GM23248 (cell line): ENCODE measurements at places on chromosomes 11 and 22. TPM values are rescaled to one million over a fixed set of nuclear protein-coding genes. Genes with fewer than 3 reads are reported as not detected.

GRCh38 chr22:44362249-44363012, 49.7 kb upstream of the SHISAL1 start:
- H3K27ac ChIP-seq: peak overlapping the region; percentile 86
- DNase-seq: no peak
- no peak overlapping the region for H3K4me3 ChIP-seq
- H3K27me3 ChIP-seq: no peaks in the 10 kb centered on the region
- H3K4me1 ChIP-seq: peaks cover 32% of the 10 kb centered on the region

- H3K36me3 ChIP-seq: no peaks in the 10 kb centered on the region
- H3K27ac ChIP-seq: no peak overlapping the region
- H3K4me3 ChIP-seq: no peak overlapping the region
- H3K4me1 ChIP-seq: no peaks in the 10 kb centered on the region
Measured at GRCh38 chr22:43270314-43270908, 72.8 kb downstream of the SCUBE1 start.

- no peaks in the 10 kb centered on the region for H3K36me3 ChIP-seq
- no peak for DNase-seq
- no peak overlapping the region for H3K27ac ChIP-seq
- no peaks in the 10 kb centered on the region for H3K27me3 ChIP-seq
Measured at GRCh38 chr11:60950024-60950423, 2.0 kb downstream of the SLC15A3 start.

DNA sequence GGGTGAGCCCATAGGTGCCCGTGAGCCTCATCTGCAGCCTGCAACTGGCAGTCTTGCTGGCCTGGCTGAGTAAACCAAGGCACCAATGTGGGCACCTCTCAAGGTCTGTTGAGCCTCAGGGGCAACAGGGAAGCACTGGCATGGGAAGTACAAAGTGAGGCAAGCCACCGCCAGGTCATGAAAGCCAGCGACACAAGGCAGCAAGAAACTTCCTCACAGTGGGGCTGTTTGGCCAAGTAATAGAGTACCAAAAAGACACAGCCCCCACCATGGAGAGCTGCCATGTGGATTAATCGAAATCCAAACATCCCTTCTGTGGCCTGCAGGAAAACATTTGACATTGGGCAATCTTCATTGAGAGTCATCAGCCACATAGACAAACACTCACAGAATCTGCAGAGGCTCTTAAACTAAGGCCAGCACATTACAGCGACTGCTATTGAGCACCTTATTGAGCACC, 43.6 kb upstream of the FIBIN start:
- peaks cover 55% of the 10 kb centered on the region for H3K4me1 ChIP-seq
- H3K27ac ChIP-seq: peak overlapping the region; percentile 38
- peak; percentile 81 for DNase-seq
- no peak overlapping the region for H3K4me3 ChIP-seq
- H3K36me3 ChIP-seq: no peaks in the 10 kb centered on the region

- no peak for DNase-seq
- peaks cover 31% of the 10 kb centered on the region for H3K4me1 ChIP-seq
- no peaks in the 10 kb centered on the region for H3K36me3 ChIP-seq
Measured at GRCh38 chr11:95091663-95092180, 2.1 kb downstream of the ENDOD1 start.

- DNase-seq: no peak
- H3K4me3 ChIP-seq: no peak overlapping the region
- H3K27me3 ChIP-seq: no peaks in the 10 kb centered on the region
- H3K36me3 ChIP-seq: no peaks in the 10 kb centered on the region
- H3K27ac ChIP-seq: no peak overlapping the region
- H3K4me1 ChIP-seq: peaks cover 33% of the 10 kb centered on the region
Measured at GRCh38 chr11:10673501-10674062, 20.0 kb downstream of the IRAG1 start.

DNA sequence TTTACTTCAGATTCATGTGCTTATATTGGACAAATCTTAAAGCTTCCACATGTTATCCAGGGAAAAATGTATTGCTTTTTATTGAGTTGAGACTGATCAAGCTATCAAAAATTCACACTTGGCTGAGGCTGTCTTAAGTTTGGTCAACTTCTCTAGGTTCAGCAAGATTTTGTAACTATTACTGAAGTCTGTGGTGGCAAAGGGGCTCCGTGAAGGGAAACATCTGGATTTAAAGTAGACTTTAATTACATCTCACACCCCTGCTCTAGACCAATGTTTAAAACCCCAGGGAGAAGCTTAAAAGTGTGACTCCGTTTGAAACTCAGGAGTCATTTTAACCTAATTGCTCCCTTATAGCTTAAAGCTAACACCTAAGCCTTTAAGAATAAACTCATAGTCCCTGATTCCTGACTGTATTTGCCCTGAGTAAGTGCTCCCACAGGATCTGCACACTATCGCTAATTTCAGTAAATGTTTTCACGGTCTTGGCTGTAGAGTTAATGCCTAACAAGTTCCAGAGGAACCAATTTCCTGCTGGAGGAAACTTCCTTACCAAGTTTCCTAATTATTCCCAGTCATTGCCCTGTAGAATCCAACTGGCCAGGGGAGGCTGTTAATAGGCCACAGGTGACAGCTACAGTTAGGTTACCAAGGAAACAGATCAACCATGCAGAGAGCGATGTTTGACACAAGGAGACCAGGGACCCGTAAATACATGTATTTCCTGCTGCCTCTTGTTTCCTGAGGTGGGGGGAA, 40.5 kb downstream of the OR10A6 start:
- peaks cover 43% of the 10 kb centered on the region for H3K4me1 ChIP-seq
- no peaks in the 10 kb centered on the region for H3K27me3 ChIP-seq
- H3K36me3 ChIP-seq: no peaks in the 10 kb centered on the region
- peak overlapping the region; percentile 66 for H3K4me3 ChIP-seq

DNA sequence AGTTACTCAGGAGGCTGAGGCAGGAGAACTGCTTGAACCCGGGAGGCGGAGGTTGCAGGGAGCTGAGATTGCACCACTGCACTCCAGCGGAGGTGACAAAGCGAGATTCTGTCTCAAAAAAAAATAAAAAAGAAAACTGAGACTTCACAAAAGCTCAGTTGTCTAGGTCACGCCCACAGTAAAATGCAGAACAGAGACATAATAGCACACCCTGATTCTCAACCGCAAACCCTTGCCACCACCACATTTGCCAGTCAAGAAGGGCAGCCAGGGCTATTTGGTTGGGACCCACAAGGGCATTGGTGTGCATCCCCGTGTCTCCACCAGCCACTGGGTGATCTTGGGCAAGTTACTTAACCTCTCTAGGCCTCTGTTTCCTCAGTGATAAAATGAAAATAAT, 25.4 kb downstream of the CREB3L1 start:
- no peak overlapping the region for H3K27ac ChIP-seq
- H3K4me1 ChIP-seq: peaks cover 30% of the 10 kb centered on the region
- H3K36me3 ChIP-seq: peaks cover 27% of the 10 kb centered on the region; the same call in 1 of the 2 replicates
- H3K27me3 ChIP-seq: no peaks in the 10 kb centered on the region

GRCh38 chr11:116274521-116274920, 498.3 kb downstream of the BUD13 start:
- H3K4me3 ChIP-seq: no peak overlapping the region
- DNase-seq: no peak
- peaks cover 6% of the 10 kb centered on the region; the same call in 1 of the 2 replicates for H3K27me3 ChIP-seq
- no peaks in the 10 kb centered on the region for H3K36me3 ChIP-seq

DNA sequence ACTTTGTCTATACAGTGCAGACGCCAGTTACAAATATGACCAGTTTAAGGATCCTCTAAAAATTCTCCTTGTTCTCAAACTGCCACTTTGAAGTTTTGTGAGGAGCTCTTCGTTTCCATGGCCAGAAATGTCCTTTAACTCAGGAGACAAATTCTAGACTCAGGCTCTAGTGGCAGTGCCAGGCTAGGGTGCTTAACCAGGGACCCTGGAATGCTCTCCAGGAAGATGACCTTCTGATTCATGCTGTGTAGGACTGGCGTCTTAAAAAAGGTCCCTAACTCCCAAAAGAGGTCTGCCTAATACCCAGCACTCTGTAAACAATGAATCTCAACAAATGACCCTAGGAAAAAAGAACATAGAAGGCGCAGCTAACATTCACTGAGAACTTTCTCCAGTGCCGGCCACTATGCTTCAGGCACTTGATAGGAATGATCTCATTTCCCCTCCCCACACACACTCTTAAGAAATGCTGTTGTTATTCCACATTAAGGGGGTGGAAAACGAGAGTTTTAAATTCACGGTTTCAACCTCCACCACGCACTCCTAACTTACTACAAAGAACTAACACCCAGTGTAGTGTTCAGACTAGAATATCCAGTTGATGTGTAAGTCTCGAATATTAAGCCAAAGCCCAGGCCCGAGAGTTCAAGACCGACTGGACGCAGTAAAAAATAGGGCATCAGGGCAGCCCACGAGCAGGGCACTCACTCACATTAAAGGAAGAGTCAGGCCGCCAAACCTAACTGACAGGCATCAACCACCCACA, 747 bp downstream of the NXF1 start:
- peak overlapping the region; percentile 82 for H3K27ac ChIP-seq
- DNase-seq: peak; percentile 74
- peaks cover 36% of the 10 kb centered on the region for H3K36me3 ChIP-seq
- no peaks in the 10 kb centered on the region for H3K27me3 ChIP-seq
- H3K4me1 ChIP-seq: peaks cover 20% of the 10 kb centered on the region

DNA sequence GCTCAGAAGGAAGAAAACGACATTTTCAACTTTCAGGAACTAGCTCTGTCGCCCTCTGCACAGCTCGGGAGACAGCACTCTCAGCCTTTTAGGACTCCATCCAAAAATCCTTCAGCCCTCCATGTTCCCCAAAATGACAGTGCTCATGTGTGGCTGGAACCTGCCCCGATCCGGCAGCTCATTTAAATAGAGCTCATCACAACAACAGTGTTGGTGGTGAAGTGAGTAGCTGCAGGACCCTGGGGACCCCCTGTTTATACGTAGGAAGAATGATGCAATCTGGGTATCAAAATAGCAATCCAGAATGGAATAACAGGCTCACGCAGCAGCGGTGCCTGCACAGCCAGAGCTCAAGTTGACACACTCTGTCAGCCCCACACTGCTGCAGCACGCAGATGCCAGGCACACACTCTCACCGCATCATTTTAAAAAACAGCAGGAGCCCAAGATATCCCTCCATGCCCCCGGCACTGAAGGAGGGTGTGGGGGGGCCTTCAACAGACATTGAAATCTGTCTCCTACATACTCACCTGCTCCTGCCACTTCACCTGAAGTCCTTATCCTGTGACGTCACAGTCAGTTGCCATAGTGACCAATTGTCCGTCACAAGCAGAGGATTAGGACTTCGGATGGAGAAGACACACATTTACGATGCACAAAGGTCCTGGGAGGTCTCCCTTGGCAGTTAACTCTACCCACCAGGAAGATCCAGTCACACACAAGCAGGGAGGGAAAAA, 24.0 kb downstream of the TRIM66 start:
- H3K4me1 ChIP-seq: no peaks in the 10 kb centered on the region
- no peak overlapping the region for H3K4me3 ChIP-seq
- H3K36me3 ChIP-seq: no peaks in the 10 kb centered on the region
- H3K27ac ChIP-seq: no peak overlapping the region
- H3K27me3 ChIP-seq: no peaks in the 10 kb centered on the region

- no peaks in the 10 kb centered on the region for H3K27me3 ChIP-seq
- no peak overlapping the region for H3K4me3 ChIP-seq
- H3K36me3 ChIP-seq: no peaks in the 10 kb centered on the region
Measured at GRCh38 chr22:23431337-23432072, 148.6 kb downstream of the IGLL1 start.

GRCh38 chr11:114237321-114238280, 58.6 kb upstream of the NNMT start:
- H3K27ac ChIP-seq: no peak overlapping the region
- H3K36me3 ChIP-seq: no peaks in the 10 kb centered on the region
- DNase-seq: no peak
- H3K4me3 ChIP-seq: no peak overlapping the region

DNA sequence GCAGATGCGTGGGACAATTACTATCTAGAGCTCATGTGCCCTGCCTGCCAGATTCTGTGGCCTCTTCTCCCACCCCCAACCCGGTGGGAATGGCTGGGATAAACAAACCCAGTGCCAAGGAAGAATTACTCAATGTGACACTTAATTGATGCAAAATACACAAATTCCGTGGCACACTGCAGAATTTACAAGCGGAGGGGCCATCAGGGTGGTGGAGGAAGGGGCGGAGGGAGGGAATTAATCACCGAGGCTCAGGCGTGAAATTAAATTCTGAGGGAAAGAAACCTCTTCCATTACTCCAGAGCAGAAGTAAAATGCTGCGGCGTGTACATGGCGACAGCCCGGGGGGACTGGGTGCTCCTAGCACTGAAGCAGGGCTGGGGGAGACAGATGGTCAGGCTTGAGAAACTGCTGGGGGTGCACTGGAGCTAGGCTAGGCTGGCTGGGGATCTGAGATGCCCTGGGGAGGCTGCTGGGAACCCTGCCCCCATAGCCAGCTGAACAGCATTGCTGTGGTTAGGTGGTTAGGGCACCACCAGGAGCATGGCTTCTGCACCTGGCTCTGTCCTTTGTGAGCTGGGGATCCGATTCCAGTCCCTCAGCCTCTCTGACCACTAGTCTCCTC, 200.6 kb downstream of the CEP164 start:
- no peak for DNase-seq
- no peak overlapping the region for H3K27ac ChIP-seq
- no peaks in the 10 kb centered on the region for H3K36me3 ChIP-seq
- H3K4me1 ChIP-seq: 0 out of 2 replicates have a peak, but pooled peaks cover 7% of the 10 kb centered on the region
- H3K27me3 ChIP-seq: peaks cover 25% of the 10 kb centered on the region

DNA sequence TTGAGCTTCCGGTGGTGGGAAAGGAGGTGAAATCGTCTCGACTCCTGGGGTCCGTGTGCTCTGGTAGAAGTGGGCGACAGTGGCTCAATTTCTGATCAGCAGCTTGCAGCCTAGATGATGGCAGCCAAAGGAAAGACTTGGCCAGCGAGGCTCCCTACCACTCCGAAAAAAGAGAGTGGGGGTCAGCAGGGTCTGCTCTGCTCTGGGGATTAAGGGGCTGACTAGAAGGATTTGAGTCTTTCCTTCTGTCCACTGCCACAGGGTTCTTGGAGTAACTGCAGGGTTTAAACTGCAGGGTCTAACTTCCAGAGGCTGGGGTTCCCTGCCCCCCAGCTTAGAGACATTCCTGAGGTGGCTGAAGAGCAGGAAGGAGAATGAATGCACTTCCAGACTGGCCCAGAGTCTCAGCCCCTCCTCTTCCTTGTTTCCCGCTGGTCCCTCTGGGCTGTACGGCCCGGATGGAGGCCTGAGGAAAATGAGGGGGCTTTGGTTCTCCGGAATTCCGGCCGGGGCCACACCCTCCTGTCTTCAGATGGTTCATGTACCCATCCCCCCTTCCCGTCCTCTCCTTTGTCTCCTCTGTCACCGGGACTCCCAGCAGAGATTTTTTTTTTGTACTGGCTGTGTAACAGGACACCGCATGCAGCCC, 907 bp downstream of the SERPINH1 start:
- peaks cover 70% of the 10 kb centered on the region for H3K4me1 ChIP-seq
- peak overlapping the region; percentile 87 for H3K4me3 ChIP-seq
- H3K36me3 ChIP-seq: peaks cover 12% of the 10 kb centered on the region
- DNase-seq: peak; percentile 83

GRCh38 chr22:41407433-41407832, 25.7 kb downstream of the TEF start:
- H3K27me3 ChIP-seq: no peaks in the 10 kb centered on the region
- DNase-seq: no peak
- H3K4me1 ChIP-seq: peaks cover 4% of the 10 kb centered on the region

Gene TMEM9B
- 76.6 and 83.4 TPM in 2 replicates for total RNA-seq

Gene OR52A1
- not detected in 2 replicates for total RNA-seq

Gene CCDC81
- under 0.01 and 0.13 TPM in 2 replicates for total RNA-seq

Gene BBOX1
- not detected in 2 replicates for total RNA-seq

Gene PYGM
- not detected in 2 replicates for total RNA-seq

Gene LTO1
- total RNA-seq: 20.6 and 37.3 TPM in 2 replicates

Gene APOL4
- total RNA-seq: not detected in 2 replicates
